ENCODE measurements at places on chromosomes 7 and 10.

DNA sequence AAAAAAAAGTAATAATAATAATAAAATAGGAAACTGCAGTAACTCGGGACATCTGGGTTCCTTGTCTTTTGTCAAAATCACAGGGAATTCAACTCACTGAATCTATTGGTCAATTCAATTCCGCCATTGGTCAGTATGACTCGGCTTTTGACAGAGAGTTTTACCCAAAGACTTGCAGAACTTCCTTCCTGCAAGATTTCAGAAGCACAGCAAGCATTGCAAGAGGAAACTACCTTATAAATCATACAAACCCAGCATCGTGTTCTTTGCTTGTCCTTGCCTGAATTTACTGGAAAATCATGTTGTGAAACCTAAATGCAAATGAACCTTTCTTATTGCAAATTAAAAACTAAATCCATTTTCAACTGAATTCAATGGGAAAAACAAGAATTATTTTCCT is 15.5 kb downstream of the KLF6 start:
- no peak for DNase-seq

- no peak for DNase-seq
Measured at GRCh38 chr10:34047389-34047788, 712.9 kb upstream of the NRP1 start.

GRCh38 chr7:131105294-131105798 is 222.3 kb upstream of the MKLN1 start:
- DNase-seq = no peak

DNA sequence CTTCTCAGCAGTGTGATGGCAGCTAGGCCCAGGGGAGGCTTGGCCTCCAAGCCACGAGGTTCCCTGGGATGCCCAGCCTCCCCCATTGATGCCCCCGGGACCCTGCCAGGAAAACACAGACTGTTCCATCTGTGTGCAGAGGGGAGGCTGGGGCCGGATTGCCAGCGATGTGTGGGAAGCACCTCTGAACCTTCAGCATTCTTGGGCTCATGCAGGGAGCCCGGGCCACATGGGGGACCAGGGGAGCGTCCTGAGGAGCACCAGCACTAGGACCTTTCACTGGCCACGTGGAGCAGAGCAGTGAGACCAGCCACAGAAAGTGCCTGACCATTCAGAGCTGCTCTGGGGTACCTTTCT is 2.6 kb downstream of the IMPDH1 start:
- no peak for DNase-seq

DNA sequence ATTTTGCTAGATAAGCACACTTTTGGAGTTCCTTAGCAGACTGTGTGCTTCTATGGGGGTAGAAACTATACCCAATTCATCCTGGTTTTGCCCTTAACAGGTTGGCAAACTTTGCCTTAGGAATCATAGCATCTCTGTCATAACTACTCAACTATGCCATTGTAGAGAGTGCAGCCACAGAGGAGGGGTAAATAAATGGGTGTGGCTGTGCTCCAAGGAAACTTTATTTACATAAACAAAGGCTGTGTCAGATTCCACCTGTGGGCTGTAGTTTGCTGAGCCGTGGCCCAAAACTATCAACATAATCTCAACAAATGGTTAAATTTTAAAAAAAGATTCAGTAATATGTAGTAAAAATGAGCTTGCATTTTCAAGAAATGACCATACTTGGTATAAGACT is 51.6 kb upstream of the LAMB1 start:
- no peak for DNase-seq

- no peak for DNase-seq
Measured at GRCh38 chr10:43667317-43667731, 18.6 kb upstream of the ZNF32 start.
